ENCODE measurements at places on chromosomes 11 and 22.

DNA sequence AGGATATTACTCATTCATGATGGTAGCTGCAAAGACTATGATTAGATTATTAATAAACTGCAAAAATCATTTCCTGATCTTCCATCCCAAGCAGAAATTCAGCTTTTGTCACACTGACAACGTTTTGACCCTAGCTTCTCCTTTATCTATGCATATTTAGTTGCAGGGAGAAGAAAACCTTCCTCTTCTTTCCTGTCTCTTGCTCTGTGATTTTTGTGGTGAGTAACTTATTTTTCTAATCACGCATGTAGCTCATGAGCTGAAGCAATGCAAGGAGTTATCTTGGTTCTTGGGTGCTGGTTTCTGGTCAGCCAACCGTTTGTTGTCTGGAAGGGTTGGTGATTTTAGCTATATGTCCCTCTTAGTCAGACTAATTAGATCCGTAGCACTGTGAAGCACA lies 56.4 kb downstream of the FDX1 start:
- DNase-seq: no peak

GRCh38 chr22:32951807-32952153 lies 106.4 kb downstream of the SYN3 start:
- DNase-seq: no peak

DNA sequence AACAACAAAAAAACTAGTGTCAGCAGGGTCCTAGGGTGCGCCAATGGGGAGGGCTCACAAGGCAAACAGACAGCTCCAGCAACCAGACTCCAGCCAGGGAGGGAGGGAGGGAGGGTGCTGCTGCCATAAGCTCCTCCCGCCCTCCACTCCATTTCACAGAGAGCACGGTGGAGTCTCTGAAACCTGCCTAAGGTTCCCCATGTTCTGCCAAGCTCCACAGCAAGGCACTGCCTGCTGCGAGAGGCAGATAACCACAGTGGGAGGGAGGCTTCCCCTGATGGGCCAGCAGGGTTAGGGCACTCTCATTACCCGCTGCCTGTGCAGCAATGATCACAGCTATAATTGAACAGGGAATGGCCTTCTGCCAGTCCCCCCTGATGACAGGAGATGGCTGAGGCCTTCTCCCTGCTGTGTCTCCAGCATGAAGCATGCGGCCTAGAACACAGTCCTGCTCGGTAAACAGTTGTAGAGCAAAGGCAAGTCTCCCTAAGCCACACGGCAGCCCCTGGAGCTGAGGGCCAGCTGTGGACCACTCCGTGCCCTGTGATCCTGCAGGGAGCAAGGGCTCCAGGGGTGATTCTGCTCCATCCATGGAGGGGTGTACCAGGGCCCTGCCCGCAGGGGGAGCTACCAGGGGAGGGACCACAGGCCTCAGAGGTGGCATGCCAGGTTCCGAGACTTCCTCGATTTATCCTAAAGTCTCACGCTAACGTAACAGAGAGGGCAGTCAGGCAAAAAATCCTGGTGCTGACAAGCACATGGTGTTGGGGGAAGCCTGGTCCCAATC lies 42.9 kb downstream of the PC start:
- no peak for DNase-seq

GRCh38 chr11:44870615-44871176 lies 80.0 kb downstream of the TP53I11 start:
- DNase-seq: no peak

GRCh38 chr22:44888491-44889254 lies 121.1 kb downstream of the PHF21B start:
- DNase-seq: no peak

GRCh38 chr22:33688903-33689302 lies 231.4 kb downstream of the LARGE1 start:
- DNase-seq: no peak

DNA sequence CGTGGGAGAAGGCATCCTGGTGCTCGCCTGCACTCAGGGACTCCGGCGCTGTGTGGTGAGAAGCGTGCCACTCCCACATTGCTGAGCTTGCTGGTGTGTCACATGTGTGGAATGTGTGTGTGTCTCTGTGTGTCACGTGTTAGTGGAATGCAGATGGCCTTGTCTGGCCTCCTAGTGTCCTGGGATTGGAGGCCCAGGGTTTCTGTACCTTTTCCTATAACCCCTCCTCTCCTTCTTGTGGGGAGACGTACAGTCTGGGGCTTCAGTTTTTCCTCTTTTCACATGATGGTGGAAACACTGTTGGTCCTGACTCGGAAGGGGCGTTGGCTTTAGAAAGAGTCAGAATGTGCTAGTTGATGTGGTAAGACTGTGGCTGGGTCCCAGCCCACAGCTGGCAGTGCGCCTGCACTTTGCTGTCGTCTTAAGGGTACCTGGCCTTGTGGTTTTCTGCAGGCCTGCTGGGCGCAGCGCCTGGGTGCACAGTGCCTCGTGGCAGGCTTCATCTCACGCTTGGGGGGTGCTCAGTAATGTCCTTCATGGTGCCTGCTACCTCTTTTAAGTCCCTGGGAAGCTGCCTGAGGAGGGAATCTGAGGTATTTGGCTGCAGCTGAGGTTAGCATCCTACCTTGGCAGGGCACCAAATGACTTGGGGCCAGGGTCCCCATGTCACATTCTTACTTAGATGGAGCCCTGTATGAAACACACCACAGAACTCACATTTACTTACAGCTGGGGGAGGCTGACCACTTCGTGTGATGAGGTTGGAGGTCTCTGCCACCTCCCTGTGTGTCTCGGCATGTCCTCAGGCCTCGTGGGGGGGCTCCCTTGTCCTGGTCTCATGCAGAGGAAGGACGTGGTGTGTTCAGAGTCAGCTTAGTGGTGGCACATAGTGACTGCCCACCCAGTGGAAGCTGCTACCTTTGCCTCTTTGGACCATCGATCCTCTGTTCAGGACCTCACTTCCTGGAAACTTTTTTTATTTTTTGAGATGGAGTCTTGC lies 61.9 kb downstream of the MED15 start:
- DNase-seq: no peak

DNA sequence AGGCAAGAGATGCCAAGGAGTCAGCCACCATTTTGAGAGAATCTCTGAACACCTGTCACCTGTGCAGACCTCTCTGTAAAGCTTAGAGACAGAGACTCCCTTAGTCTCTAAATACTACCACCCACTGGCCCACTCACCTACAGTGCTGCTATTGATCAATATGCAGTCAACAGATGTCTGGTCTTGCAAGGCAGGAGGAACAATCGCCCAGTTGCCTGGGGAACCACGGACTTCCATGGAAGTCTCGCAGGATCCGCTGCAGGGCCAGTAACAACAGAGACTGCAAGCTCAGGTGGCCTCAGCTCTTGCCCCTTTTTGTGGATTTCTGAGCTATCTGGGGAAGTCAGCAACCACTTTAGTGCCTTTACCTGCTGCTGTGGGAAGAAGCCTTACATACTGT lies 195.1 kb downstream of the OPCML start:
- no peak for DNase-seq

GRCh38 chr11:9264316-9265210 lies 587 bp downstream of the DENND5A start:
- DNase-seq: peak; percentile 41

DNA sequence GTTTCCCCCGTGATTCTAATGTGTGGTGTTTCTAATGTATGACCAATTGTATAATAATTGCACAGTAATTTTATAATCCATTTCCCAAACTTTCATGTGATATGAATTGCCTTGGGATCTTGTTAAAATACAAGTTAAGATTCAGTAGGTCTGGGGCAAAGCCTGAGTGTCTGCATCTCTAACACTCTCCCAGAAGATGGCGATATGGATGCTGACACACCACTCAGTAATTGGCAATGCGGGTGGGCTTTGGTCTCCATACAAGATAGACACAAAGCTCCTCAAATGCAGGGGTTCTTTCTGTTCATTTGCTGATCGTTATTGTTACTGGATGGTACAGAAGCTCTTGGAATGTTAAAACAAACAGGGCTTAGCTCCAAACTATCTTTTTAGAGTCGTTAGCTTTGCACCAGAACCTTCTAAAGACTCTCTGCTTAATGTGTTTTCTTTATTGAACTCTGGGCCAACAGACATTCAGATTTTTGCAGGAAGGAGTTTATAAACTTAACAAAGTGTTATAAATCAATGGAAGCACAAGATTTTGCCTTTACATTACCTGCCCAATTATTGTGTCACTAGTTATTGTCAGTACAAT lies 45.4 kb upstream of the ANO3 start:
- DNase-seq: no peak

DNA sequence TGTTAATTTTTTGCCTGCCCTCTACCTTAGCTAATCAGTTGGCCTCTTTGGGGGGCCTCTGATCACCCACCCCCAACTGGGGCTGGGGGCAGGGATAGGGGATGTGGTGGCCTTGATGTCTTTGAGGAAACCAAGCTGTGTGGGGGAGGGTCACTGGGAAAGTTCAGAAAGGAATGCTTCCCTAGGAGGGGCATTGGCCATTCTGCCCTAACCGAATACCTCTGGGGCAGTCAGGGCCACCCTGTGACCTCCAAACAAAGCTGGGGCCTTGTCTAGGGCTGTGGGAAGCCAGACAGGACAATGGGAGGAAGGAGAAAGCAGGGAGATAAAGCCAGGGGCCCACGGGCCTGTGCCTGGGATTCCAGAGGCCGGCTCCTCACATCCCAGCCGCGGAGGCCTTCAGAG lies 97.5 kb downstream of the TSPAN18 start:
- no peak for DNase-seq

DNA sequence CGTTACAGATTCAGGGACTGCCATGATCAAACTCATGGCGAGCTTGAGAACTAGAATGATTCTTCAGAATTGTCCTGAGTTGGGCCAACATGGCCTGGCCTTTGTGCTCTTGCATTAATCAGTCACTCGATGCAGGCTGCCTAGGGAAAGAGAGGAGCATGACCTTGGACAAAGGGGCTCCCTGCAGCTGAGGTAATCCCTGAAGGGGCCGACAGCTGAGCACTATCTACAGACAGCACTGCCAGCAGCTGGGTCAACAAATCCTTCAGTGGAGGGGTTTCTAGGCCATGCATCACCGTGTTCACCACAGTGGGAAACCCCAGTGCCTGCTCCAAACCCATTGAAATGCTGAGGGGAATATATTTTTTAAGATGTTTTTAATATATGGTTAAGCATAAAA lies 159.5 kb upstream of the POU2AF2 start:
- no peak for DNase-seq

DNA sequence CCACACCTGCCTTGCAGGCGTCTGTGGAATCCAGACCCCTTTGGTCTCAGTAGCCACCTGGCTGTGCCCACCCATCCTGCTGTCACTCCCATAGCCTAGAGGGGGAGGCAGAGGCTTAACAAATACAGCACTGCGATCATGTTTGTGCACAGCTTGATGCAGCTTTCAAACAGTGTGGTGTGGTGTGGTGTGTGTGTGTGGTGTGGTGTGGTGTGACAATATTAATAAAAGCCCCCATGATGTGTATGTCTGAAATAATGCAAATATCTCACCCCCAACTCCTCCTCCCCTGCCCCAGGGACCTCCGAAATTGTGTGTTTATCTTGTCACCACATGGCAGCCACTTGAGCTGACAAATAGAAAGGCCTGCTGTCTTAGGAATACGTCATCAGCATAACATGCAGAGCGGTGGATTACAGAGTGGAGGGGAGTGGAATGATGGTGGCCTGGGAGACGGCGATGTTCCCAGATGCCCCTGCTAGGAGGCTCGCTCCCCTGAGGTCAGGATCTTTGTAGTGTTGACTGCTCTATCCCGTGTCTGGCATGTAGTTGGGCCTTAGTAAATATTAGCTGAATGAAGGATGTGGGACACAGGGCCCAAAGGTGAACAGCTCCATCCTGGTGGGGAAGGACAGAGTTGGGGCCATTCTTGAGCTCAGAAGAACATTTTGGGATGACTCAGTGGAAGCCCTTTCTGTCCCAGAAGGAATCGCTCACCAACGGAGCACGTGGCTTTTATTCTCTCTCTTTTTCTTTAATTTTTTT lies 2.8 kb downstream of the PDXP start:
- DNase-seq: no peak

DNA sequence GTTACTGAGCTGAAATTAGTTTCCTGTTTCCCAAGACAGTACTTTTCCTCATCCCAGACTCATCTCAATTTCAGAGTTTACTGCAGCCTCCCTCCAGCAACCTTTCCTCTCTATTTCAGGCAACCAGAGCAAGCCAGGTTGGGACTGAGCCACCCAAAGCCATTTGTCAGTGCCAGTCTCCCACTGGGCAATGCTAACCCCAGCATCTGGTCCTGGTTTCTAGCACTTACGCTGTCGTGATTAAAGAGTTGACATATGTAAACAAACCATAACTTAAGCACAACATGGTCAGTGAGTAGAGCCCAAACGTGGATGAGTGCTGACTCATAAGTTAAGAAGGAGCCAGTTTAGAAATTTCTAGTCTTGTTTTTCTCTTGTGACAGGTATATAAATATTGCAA lies 119.6 kb upstream of the BLID start:
- DNase-seq: no peak

DNA sequence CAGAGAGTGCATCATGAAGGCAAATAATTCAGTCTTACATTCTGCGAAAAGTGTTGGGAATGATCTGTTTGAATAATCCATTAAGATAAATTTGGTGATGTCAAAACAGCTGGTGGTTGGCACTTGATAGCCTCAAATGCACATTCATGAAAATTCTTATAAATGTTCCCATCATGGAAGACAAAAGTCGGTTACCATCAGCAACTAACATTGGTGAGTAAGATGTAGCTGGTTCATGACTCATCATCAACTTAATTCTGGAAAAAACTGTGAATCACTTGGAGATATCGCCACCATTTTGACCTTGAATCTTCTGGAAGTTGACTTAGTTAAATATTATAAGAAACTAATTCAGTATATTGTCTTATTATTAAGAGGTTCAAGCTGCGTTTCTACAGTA lies 11.2 kb downstream of the CRYBB1 start:
- no peak for DNase-seq

DNA sequence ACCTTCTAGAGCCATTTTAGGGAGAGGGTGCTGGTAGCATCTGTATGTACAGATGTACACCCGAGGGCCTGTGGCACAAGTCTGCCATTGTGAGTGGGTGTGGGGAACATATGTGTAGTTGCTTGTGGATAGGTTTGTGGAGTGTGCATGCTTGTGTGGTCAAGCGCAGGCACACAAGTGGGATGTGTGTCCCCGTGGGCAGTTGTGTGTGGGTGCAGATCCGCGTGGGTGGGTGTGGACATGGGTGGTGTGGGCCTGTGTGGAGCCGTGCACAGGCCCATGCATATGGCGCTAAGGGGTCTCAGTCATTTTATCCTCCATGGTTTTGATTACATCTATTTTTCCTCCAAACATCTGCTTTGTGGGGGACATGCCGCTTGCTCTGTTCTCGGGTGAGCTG lies 28.8 kb downstream of the ALX4 start:
- DNase-seq: no peak

DNA sequence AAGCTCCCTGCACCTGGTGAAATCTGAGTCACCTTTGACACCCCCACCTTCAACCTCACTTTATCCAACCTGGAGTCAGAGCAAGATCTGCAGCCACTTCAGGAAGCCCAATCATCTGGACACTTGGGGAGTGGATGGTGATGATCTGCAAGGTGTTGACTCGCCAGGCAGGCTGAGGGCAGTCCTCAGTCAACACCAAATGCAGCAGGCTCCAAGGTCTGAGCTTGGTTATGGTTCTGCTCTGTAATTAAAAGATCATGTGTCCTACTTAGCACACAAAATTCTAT lies 446.9 kb downstream of the BRD1 start:
- DNase-seq: no peak

- DNase-seq: peak; percentile 10
Measured at GRCh38 chr11:121722431-121723245, 269.9 kb upstream of the SORL1-AS1 start.

- DNase-seq: no peak
Measured at GRCh38 chr11:127789927-127790326, 789.4 kb upstream of the KIRREL3 start.

- peak; percentile 25 for DNase-seq
Measured at GRCh38 chr11:13667245-13667644, 1.2 kb upstream of the FAR1 start.
